ENCODE measurements at places on chromosomes 3 and 15.

GRCh38 chr3:39154280-39155021 lies 1.1 kb upstream of the CSRNP1 start:
- no peak for DNase-seq

DNA sequence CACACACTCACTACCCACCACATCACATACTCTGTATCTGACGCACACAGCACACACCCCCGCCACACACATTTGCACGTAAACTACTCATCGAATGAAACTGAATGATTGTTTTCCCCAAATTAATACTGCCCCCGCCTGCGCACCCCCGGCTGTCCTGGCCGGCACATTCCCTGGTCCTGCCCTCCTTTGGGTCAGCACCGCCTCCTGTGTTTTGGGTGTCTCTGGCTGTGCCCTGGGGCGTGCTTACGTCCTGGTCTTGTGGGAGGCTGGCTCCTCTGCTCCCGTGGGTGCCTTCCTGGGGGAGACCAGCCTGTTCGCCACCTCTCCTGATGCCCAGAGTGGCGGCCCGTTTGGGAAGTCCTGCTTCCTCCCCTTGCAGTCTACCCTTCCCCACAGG lies 30.2 kb downstream of the APBA2 start:
- no peak for DNase-seq

DNA sequence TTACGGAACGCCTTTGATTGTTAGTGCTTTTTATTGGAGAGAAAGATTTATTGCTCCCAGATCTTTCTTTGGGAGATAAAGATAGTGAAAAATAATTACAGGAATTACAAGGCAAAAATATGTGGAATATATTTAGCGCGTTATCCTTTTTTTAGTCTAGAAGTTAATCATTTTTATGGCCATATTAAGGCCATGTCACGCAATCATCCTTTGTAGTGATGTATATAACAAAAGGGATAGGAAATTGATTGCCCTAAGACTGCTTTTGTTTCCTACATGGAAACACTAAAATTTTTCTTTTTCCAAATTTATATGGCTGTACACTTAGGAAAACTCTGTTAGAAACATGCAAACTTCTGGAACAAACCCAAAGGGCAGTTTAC lies 1.5 kb downstream of the TRPC1 start:
- DNase-seq = no peak

DNA sequence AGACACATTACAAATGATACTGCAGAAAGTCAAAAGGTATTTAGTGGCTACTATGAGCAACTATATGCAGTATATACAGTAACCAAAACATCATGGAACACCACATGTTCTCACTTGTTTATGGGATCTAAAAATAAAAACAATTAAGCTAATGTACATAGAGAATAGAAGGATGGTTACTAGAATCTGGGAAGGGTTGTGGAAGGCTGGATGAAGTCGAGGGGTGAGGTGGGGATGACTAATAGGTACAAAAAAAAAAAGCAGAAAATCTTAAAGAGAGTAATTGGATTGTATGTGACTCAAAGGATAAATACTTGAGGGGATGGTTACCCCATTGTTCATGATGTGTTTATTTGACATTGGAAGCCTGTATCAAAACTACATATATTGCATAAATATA lies 848.8 kb upstream of the GBE1 start:
- no peak for DNase-seq

DNA sequence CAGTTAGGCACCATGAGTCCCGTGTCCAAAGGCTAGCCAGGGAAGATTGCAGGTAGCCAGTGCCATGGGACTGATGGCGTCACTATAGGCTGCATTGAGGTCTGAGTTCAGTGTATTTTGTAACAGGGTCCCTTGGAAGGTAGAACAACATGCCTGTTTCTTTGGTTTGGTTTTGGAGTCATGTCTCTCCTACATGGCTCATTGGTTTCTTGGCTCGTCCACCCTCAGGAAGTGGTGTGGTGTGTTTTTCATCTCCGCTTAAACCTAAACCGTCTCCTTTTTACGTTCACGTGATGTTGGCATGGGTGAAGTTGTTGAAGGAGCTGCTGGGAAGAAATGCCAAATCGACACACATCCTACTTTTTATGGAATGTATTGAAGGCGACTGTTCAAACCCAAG lies 71.6 kb downstream of the FLNB start:
- no peak for DNase-seq

- DNase-seq = no peak
These were observed 535 bp downstream of the MCTP2 start for GRCh38 chr15:94231723-94232468.

DNA sequence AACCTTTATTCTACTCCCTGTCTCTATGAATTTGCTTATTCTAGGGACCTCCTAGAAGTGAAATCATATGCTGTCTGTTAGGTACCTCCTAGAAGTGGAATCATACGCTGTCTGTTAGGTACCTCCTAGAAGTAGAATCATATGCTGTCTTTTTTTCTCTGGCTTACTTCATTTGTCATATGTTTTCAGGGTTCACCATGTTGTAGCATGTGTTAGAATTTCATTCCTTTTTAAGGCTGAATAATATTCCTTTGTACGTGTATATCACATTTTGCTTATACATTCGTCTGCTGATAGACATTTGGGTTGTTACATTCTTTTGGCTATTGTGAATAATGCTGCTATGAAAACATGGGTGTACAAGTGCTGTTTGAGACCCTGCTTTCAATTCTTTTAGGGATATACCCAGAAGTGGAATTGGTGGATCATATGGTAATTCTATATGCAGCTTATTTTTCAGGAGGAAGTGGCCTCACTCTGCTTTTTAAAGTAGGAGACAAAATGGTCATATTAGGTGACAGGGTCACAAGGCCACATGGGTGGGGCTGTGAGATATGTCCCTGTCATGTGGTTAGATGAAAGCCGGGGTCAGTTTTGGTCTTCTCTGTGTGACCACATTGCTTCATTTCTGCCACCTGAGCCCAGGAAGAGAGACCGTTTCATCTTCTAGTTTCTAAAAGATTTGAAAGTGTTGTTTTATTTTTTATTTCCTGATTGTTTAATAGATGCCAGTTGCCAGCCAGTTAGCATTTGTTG lies 76.7 kb downstream of the FLNB start:
- DNase-seq = no peak

DNA sequence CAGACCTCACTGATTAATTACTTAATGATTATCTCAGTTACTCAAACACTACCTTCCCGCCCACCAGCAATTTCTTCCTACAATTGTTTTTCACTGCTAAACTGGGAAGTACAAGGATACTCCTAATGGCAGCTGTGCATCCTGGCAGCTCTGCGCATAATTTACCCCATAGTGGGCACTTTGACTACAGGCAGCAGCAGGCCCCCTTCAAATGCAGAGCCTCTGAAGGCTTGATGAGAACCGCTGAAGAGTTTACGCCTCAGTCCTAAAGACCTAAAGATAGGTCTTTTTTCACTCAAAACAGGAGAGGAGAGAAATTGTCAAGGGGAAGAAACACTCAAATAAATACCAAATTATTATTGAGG lies 10.7 kb downstream of the CCDC32 start:
- no peak for DNase-seq

DNA sequence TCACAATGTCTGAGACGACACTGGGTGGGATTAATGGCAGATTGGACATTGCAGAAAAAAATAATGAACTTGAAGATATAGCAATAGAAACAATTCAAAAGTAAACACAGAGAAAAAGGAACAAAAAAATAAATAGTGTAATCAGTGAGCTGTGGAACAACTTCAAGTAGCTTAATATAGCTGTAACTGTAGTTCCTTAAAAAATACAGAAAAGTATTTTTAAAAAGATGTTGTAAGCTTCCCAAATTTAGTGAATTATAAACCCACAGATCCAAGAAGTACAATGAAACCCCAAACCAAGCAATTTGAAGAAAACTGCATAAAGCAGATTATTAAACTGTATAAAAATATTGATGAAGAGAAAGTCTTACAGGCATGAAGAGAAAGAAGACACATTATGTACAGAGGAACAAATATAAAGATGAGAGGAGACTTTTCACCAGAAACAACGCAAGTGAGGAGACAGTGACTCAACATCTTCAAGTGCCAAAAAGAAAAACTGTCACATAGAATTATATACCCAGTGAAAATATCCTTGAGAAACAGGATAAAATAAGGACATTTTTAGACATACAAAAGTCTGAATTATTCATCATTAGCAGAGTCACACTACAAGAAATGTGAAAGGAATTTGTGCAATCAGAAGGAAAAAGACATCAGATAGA lies 176.4 kb downstream of the NFKBIZ start:
- DNase-seq = no peak

- no peak for DNase-seq
These were observed 69.7 kb downstream of the CHCHD6 start for GRCh38 chr3:126773783-126774182.

- no peak for DNase-seq
These were observed 56.9 kb upstream of the CSPG5 start for GRCh38 chr3:47635536-47635935.

DNA sequence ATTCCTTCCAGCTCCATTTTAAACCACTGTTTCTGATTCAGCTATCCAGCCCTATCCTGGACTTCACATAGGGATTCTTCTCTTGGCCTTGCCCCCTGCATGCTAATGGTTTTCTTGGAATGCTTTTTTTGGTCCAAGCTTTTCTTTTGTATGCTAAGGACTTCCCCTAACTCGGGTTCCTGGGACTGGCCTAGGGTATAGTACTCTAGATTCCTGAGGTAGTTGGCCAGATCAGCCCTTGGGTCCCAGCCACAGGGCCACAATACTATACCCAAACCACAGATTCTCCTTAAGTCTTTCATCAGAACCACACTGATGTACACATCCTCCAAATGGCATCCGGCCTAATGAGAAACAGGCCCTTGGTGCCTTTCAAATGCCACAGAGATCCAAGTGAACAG lies 2.8 kb downstream of the FYCO1 start:
- DNase-seq = no peak

- DNase-seq = no peak
These were observed 8.3 kb downstream of the IFT122 start for GRCh38 chr3:129448186-129448895.

DNA sequence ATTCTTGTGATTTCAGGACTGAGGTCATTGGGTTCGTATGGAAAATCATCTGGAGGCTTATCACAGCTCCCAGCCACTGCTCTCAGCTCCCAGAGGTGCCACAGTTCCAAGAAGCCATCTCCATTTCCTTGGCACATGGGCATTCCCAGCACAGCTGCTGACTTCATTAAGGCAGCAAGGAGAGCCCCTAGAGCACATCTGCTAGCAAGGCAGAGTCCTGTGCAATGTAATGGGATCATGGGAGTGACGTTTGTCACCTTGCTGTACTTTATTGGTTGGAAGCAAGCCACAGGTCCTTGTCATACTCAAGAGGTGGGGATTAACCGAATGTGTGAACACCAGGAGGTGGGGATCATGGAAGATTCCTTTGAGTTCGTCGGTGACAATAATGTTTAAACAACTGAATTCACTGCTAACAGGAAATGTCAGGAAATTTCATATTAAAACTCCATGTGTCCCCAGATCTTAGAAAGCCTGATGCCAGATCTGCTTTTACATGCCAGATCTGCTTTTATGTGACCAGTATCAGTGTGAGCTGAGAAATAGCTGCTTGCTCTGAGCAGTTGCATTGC lies 148.8 kb downstream of the GABRG3 start:
- no peak for DNase-seq

DNA sequence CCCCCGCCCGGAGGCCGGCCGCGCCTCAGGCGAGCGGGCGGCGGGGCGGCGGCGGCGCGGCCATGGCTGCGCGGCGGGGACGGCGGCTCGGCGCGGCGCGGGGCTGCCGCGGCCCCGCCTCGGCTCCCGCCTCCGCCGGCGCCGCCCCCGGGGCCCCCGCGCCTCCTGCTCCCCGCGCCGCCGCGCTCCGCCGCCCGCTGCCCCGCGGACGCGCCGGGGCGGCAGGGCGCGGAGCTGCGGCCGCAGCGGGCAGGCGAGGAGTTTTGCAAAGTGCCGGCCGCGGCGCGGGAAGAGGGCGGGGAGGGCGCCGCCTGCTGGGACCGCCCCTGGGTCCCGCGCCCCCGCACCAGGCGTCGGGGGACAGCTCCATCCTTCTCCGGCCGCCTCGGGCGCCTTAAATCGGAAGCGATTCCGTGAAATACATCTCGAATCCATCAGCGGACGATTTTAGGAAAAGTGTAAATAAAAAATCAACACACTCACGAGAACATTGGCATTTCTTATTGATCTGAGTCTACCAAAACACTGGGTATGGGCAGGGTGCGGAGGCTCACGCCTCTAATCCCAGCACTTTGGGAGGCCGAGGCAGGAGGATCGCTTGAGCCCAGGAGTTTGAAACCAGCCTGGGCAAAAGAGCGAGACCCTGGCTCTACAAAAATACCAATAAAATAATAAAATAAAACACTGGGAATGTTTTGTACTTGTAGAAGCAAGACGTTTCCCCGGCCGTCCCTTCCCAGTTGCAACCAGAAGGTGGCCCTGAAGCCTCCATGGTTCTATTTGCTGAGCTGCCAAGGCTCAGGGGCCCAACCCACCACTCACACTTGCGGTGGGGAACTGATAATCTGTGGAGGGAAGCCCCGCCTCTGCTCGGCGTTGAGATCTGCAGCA lies 136.9 kb downstream of the NUP210 start:
- peak; percentile 24 for DNase-seq

- DNase-seq = no peak
These were observed 19.1 kb downstream of the SSR3 start for GRCh38 chr3:156535798-156536197.

GRCh38 chr3:188752850-188753249 lies 418.9 kb upstream of the TPRG1 start:
- DNase-seq = no peak

- DNase-seq = no peak
These were observed 694.1 kb downstream of the AGBL1 start for GRCh38 chr15:86773736-86774135.

- no peak for DNase-seq
These were observed 4.8 kb downstream of the SHF start for GRCh38 chr15:45182996-45183395.

GRCh38 chr3:141081141-141081795 lies 30.1 kb downstream of the SPSB4 start:
- DNase-seq = no peak

GRCh38 chr3:38117163-38117716 lies 19.7 kb downstream of the ACAA1 start:
- no peak for DNase-seq

- no peak for DNase-seq
These were observed 236.6 kb downstream of the KCNH8 start for GRCh38 chr3:19384868-19385267.

GRCh38 chr3:155745795-155746550 lies 1.1 kb upstream of the PLCH1 start:
- DNase-seq = no peak

- no peak for DNase-seq
These were observed 11.3 kb downstream of the ADAM10 start for GRCh38 chr15:58738046-58738707.

GRCh38 chr3:27699067-27699466 lies 23.1 kb downstream of the EOMES start:
- DNase-seq = no peak

- DNase-seq = no peak
These were observed 338.5 kb downstream of the PTPRG start for GRCh38 chr3:61899700-61900462.

DNA sequence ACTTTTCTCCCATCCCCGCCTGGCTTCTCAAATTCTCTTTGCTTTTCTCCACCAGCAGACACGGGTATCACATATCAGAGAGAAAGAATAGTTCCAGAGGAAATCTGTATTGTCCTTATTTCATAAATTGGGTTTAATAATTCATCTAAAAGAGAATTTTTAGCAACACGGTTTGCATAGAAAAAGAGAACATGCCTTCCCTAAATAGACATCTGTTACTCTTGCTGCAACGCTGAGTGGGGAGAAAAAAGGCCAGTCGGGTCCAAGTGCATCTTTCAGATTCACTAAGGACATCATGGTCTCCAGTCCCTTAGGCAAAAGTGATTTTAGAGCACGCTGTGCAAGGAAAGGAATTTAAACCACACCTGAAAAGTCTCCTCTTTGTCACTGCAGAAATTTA lies 201.3 kb downstream of the ABHD5 start:
- no peak for DNase-seq

GRCh38 chr3:184766555-184767261 lies 45.3 kb upstream of the VPS8 start:
- no peak for DNase-seq

Measured in stimulated activated CD4-positive, alpha-beta T cell treated with anti-CD3 and anti-CD28 coated beads, Interleukin-4, amount 100 ng/mL, for 1 hour (primary cell).